ENCODE measurements at places on chromosomes 12 and 14.

GRCh38 chr14:55546212-55546874 is 33.7 kb upstream of the KTN1 start:
- no peak for DNase-seq

- DNase-seq, result no peak
Measured at GRCh38 chr12:64059685-64060084, 162.4 kb downstream of the KICS2 start.

GRCh38 chr14:99254328-99255009 is 17.5 kb downstream of the BCL11B start:
- DNase-seq, result no peak

DNA sequence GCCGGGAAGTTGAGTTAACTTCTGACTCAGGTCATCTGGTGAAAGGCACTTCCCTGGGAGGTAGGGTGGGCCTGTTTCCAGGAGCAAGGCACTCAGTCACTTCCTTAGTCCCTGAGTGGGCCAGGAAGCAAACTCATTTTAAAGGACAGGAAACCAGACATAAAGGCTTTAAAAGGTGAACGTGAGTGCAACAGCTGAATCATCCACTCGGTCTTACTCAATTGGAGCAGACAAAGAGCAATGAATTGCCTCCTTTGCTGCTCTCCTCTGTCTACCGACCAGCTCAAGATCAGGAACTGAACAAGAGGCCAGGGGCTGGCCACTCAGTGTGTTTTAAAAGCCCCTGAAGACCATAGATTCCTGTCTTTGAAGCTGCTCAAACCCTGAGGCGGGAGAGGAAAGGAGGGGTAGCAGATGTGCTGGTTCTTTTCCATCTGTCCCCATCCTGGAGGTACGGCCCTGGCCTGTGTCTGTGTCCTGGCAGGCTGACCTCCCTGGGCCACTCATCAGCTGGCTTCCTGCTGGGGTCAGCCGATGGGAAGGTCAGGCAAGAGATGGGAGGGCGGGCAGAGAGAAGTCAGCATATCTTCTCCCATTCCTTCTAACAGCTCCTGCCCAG is 148.9 kb downstream of the PPM1H start:
- no peak for DNase-seq

GRCh38 chr12:76762601-76762980 is 1.3 kb upstream of the ZDHHC17 start:
- DNase-seq, result no peak
